AML-193 (cell line): ENCODE measurements at places on chromosomes 13 and 19.

DNA sequence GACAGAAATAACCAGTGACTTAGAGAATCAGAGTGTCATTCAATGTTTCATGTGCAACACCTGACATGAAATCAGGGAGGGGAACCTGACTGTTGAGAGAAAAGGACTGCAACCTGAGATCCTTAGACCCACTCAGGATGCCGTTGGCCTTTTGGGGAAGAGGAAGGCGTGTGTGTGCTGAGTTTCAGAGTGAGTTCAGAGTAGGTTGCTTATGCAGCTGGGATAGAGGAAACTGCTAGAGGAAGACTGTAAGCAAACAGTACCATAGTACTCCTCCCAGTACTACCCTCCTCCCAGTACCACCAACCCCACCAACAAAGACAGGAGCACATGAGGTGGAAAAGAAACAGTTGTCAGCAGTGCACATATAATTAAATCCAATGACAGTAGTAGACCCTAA, 63.7 kb downstream of the KL start:
- no peak for DNase-seq

- no peak for DNase-seq
These were observed 220.7 kb downstream of the RFC3 start for GRCh38 chr13:34038541-34039068.

DNA sequence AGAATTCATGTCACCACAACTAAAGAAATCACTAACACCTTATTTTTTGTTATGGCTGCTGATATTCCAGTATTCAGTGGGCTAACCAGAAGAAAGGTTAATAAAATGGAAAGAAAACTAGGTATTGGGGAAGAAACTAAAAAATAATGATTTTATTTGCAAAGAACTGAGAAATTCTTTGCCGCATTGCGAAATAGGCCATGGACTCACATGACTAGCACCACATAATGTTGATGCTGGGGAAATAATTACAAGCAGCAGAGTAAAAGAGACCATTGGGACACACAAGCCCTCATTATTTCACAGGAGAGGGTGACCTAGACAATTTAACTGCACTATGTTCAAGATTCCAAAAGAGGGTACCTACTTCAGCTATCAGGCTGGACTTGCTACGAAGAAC, 1411.5 kb downstream of the SLITRK5 start:
- peak; percentile 32 for DNase-seq

GRCh38 chr13:110377178-110377825, 70.2 kb downstream of the COL4A2 start:
- no peak for DNase-seq

DNA sequence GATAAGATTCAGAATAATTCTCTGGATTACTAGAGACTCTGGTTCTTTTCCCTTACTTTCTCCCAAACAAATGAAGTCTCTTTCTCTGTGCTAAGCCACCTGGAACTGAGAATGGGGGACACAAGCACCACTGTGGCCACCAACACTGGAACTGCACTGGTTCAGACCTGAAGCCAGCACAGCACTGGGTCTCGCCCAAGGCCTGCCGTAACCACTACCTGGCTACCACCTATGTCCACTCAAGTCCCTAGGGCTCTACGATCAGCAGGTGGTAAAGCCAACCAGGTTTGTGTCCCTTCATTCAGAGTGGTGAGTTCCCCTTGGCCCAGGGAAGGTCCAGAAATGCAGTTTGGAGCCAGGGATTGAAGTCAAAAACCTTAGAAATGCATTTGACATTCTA, 626.2 kb downstream of the DIAPH3 start:
- no peak for DNase-seq

DNA sequence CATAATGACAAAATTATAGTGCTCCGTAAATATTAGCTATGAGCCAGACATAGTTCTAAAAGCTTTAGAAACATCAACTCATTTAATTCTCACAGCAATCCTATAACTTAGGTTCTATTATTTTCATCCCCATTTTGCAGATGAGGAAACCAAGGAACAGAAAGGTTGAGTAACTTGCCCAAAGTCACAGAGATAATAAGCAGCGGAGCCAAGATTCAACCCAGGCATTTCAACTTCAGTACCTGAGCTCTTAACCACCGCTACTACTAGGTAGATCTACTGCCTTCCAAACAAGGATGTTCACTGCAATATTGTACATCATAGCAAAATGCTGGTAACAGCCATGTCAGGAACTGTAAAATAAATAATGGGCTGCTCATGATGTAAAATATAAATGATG, 39.9 kb downstream of the ELF1 start:
- no peak for DNase-seq

DNA sequence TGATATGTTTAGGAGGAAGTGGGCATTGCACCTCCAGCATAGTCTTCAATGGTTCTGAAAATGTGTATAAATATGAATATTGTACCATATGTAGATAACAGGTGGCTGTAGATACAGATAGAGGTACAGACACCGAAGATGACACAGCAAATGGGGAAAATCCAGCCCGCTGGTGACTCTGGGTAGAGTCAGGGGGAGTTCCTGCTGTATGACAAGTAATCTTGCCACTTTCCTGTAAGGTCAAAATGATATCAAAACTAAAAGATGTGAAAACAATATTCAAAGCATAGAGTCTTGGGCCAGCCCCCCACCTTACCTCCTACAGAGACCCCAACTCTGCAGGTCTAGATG, 17.8 kb downstream of the C2CD4C start:
- DNase-seq, result no peak

- no peak for DNase-seq
These were observed 967 bp downstream of the DBP start for GRCh38 chr19:48635966-48636858.

- no peak for DNase-seq
These were observed 101.3 kb downstream of the B3GLCT start for GRCh38 chr13:31301119-31301518.

DNA sequence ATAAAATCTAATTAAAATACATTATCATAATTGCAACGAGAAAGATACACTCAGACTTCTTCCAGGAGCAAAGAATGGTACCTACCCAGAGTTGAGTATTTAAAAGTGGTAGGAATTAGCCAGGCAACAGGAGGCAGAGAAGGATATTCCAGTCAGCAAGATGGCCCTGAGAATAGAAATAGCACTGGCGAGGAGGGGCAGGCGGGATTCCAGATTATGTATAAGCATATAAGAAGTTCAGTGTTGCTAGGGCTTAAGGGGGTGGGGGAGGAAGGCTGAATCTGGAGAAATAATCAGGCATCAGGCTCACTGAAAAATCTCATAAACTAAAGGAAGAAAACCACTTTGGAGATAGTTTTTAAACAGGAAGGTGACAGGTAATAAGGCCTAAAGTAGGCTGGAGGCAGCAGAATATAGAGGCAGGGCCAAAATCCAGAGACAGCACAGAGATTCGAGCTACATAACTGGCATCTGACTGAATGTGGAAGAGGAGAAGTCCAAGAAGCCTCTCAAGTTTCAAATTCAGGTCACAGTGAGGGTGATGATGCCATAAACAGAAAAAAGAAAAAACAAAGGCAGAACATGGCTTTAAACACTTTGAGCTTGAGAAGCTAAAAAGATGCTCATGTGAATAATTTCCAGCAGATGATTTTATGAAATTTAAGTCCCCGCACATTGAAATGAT, 7.5 kb downstream of the KPNA3 start:
- DNase-seq, result no peak

DNA sequence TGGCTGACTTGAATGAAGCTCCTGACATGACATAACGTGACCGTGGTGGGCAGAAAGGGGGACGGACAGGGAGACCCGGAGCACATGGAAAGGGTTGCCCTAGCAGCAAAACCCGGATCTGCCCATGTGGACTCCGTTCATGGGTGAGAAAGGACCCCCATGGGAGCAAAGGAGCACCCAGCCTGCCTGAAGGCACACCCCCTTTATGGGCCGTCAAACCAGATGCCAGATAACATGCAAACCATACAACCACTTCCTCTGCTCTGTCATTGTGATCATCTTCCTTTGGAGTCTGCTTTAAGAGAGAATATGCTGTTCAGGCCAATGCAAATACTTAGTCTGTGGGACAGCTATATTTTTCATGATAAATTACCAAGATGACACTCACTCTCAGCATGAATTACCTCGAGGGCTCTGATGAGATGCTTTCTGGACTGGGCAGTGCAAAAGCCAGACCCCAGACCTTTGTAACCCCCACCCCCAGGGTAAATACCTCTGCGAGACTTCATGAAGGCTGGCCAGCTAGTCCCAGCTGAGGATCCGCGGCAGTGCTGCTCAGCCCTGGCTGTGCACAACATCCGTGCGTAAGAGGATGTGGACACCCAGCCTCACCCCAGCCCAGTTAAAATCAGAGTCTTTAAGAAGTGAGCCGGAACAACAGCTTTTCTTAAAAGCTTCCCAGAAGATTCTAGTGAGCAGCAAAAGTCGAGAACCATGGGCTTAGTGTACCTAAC, 126.6 kb downstream of the USP12 start:
- no peak for DNase-seq

- no peak for DNase-seq
These were observed 738 bp downstream of the DMWD start for GRCh38 chr19:45791744-45792469.

DNA sequence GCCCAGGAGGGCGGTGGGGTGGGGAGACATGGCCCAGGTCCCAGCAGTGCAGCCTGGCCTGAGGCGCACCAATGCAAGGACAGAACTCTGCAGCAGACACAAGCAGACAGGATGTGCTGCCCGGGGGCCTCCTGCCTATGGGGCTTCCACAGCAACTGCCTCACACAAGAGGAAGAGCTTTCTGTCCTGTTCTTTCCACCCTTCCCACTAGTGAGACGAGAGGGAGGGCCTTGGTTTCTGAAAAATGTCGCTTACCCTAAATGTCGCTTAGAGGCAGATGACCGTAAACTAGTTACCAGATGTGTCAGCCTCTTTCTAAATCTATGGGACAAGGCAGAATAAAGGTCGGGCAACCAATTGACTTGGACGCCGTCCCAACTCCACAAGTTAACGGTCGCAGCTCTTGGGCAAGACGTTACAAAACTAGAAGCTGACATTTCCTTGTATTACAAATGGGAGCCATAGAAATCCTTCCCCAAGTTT, at the start of gene LAIR1:
Gene LAIR1 (minus strand): TSS at position 157 of the 483 bp plus-strand sequence. CDS start 127 bp downstream, at position 30.
- peak; percentile 98 for DNase-seq

- no peak for DNase-seq
These were observed 6.0 kb upstream of the HAS1 start for GRCh38 chr19:51729781-51730180.

DNA sequence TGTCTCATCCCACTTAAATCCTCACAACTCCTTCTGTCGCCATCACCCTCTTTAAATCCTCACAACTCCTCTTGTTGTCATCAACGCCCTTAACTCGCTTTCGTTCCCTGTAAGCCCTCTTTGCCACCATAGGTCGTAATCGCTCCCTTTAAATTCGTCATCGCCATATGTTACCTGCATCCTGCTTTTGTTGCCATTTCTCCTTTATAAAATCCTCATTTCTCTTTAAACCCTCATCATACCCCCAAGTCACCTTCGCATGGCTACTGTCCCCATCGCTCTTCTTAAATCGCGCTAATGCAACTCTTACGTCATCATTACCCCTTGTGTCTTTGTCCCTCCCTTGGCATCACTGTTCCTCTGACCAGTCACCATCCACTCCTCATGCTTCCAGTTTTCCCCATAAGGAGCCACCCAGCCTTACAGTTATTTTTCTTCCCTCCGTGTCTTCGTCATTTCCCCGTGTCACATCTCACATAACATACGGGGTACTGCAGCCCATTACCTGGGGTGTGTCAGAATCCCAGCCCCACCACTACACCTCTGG, 539 bp downstream of the PLD3 start:
- DNase-seq, result peak; percentile 26

DNA sequence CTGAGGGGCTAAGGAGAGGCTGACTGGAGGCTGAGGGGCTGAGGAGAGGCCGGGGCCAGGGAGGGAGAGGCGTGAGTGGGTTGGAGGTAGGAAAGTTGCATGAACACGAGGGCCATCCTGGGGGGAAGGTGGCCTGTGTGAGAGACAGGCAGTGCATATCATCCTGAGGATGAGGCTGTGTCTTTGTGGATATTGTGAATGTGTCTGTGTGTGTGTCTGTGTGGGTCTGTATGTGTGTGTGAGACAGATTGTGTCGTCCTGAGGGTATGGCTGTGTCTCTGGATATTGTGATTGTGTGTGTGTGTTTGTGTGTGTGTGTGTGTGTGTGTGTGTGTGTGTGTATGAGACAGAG, 422 bp downstream of the ZNF71 start:
- DNase-seq, result peak; percentile 10

DNA sequence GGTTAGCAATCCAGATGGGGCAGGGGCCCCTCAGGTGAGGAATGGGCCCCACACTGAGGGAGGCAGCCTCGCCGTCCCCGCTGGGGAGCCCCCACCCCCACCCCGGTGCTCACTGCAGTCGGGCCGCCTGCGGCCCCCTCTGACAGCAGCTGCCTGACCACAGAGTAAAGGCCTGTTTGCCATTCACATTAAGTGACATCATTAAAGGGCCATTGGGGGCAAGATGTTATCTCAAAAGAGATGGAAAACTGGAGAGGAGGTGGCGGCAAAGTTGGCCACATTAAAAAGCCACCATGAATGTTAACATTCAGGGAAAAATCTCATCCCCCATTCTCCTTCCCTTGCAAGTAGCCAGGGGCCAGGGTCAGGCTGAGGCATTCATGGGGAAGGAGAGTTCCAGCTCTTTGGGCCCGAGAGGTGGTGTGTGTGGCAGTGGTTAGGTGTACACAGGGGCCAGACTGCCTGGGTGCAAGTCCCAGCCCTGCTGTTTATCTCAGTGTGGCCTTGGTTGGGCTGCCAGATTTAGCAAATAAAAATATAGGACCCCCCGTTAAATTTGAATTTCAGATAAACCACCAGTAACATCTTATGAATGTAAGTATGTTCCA, 20.9 kb downstream of the VSTM2B start:
- no peak for DNase-seq

- DNase-seq, result no peak
These were observed 117.4 kb upstream of the FNDC3A start for GRCh38 chr13:48858122-48858902.

GRCh38 chr19:38932425-38933179, 1.9 kb downstream of the MRPS12 start:
- peak; percentile 65 for DNase-seq

GRCh38 chr13:39452834-39453233, 150.2 kb downstream of the LHFPL6 start:
- DNase-seq, result no peak

- DNase-seq, result no peak
These were observed 163.5 kb downstream of the KATNAL1 start for GRCh38 chr13:30143666-30144400.

GRCh38 chr13:75705395-75705794, 69.3 kb downstream of the LMO7 start:
- DNase-seq, result no peak
